ENCODE measurements at places on chromosomes 6 and 20.
A peak's percentile ranks its signal among the peaks of the same experiment; 100 is the strongest.

GRCh38 chr20:11582060-11582459 lies 335.6 kb upstream of the BTBD3 start:
- DNase-seq = no peak

DNA sequence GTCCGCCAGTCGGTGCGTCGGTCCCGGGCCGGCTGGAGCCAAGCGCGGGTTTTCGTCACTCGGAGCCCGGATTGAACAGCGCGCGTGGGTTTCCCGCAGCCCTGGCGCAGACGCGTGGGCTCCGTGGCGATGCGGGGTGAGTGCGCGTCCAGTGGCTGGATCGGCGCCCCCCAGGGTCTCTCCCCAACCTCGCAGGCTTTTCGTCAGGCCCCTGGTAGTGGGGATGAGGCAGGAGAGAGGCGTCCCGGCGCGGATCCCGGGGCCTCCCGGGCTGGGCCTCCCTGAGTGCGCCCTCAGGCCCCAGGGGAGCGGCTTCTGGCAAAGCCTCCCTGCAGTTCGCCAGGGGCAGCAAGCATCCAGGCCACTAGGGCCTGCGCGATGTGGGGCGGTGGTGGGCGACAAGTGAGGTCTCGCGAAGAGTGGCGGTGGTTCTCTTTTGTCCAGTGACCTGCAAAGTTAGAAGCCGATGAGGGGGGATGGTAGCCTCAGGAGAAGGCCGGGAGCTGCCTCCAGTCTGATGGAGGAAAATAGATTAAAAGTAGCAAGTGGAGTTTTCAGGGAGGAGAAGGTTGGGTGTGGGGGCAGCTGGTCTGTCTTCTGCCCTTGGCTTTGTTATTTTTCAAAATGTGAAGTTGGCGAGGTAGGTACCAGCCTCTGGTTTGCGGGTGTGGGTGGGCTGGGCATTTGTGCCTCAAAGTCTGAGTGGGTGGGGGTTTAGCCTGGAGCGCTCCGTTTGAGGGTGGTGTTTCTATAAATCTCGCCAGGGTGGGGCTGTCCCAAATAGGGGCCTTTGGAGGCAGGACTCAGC lies 1.6 kb downstream of the TOX2 start:
- no peak for DNase-seq

- DNase-seq = no peak
Observed at GRCh38 chr6:79076160-79076559, 1.9 kb downstream of the PHIP start.

GRCh38 chr6:106411056-106411455 lies 50.5 kb downstream of the CRYBG1 start:
- peak; percentile 9 for DNase-seq

GRCh38 chr6:136226674-136227377 lies 23.3 kb downstream of the MTFR2 start:
- no peak for DNase-seq

GRCh38 chr20:47489448-47489872 lies 12.2 kb upstream of the NCOA3 start:
- no peak for DNase-seq

DNA sequence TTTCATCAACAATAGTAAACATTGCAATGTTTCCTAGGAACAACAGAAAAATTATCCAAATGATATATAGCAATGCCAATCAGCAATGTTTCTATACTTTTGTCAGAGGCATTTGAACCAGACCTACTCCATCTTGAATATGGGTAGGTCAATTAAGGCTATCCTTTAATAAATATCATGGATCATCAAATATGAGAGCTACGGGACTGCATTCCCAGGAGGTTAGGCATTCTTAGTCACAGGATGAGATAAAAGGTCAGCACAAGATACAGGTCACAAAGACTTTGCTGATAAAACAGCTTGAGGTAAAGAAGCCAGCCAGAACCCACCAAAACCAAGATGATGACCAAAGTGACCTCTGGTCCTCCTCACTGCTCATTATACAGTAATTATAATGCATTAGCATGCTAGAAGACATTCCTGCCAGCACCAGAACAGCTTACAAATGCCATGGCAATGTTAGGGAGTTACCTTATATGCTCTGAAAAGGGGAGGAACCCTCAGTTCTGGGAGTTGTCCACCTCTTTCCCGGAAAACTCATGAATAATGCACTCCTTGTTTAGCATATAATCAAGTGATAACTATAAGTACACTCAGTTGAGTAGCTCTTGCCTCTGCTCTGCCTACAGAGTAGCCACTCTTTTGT lies 8.6 kb upstream of the SERPINB6 start:
- no peak for DNase-seq

- no peak for DNase-seq
Observed at GRCh38 chr6:141117874-141118273, 1014.9 kb upstream of the GJE1 start.

DNA sequence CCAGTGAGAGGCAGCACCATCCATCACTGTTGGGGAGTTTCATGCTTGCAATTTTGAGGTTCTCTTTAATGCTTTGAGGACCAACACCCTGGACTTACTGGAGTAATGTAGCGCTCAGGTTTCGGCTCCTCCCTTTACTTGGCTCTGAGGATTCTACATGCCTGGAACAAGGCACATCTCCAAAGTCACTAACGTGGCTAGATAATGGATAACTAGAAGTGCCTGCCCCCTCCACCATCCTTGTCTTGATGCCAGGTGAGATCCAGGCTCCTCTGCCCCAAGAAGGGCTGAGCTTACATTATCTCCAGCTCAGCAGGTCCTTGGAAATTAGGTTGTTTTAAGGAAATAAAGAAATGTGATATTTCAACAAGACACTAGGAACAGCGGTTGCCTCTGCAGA lies 75.5 kb upstream of the ZNFX1 start:
- no peak for DNase-seq

DNA sequence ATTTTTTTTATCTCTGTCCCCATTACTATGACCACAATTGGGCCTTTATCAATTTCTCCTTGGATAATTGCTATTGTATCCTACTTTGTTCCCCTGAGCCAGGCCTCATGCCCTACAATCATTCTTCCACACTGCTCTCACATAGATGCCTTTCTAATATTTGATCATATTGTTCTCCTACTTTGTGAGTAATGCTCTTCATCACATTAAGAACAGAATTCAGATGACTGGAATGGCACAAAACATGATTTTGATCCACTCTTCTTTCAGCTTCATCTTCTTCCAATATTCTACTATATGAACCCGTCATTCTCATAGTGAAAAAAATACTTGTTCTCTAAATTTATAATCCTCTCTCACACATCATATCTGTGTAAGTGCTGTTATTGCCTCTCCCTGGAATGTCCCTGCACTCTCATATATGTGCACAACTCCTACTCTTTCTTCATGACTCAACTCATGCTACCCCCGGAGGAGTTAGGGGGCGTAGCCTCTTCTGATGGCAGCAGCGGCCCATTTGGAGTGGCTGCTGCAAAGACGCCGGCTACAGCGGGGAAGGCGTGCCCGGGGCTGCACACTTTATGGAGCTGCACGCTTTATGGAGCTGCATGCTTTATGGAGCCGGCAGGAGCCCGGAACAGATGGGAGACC lies 25.3 kb upstream of the HACE1 start:
- DNase-seq = no peak

- DNase-seq = no peak
Observed at GRCh38 chr20:45372646-45373352, 5.3 kb downstream of the TP53TG5 start.

DNA sequence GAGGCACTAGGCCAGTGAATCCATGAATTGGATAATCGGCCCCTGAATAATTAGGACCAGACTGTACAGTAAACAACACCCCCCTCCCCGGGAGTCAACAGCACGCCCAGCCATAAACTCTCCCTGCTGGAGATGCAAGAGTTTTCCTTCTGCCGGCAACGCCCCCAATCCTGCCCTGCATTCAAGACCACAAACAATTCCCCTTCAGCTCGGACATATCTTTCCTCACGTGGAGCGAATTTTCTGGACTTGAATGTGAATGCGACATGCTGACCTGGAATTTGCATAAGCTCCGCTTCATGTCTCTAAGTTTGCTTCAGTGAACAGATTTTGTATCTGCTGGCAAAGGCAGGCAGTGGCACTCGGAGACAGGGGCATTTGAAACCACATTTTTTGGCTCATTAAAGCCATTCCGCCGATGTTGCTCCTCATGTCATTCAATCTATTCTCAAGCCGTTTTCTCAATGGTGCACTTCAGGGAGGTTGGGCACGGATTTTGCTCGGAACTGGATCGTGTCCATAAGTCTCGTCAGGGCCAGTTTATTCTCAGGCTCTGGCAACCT lies 38.0 kb upstream of the GMPR start:
- no peak for DNase-seq

GRCh38 chr6:14070457-14070856 lies 47.1 kb upstream of the CD83 start:
- no peak for DNase-seq

- no peak for DNase-seq
Observed at GRCh38 chr6:100988391-100988984, 107.4 kb upstream of the ASCC3 start.

DNA sequence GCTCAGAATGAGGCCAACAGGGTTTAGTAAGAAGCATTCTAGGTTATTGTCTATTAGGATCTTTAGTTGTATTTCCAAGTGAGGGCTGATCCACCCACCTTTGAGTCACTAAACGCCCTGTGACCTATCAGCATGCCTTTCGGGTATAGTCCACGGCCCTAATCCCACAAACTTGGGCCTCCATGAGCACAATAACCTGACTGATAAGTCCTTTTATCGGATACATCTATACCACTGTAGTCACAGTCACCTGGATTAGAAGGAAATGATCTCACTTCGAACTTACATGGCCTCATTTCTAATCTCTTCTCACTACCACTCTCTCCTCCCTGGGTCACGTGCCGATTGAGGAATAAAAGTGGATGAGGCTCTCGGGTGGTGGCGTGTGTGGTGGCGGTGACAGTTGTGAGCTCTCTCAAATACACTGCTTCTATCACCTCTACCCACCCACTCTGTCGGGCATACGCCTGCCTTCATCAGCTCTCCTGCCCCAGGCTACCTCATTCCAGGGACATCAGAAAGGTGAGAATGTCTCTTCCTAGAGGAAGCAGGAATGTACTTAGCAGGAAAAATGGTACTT lies 65.2 kb downstream of the TRAM2 start:
- no peak for DNase-seq

DNA sequence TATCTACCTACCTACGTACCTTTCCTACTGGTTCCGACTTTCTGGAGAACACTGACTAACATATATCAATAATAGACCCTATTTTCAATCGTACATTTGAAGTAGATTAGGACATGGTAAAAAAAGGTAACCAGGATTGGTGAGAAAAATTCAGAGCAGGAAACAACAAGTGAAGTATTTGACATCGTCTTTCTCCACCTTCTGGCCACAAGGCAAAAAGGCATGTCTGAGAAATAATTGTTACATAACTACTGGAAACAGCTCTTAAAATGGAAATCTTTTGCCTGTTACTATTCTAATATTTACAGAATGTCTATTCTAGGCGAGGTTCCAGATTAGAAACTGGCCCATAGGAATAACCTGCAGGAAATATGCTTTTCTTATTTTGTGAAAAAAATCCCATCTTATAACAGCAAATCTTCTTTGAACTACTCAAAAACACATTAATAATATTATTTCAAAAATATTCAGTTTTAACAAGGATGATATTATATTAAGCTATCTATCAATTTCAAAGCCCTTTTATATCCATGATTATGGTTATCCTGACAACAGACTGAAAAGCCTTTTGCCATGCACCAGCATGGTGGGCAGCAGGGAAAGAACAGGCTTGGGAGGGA lies 80.8 kb downstream of the RCAN2 start:
- peak; percentile 38 for DNase-seq

GRCh38 chr6:144659202-144660182 lies 374.4 kb downstream of the UTRN start:
- DNase-seq = peak; percentile 38

DNA sequence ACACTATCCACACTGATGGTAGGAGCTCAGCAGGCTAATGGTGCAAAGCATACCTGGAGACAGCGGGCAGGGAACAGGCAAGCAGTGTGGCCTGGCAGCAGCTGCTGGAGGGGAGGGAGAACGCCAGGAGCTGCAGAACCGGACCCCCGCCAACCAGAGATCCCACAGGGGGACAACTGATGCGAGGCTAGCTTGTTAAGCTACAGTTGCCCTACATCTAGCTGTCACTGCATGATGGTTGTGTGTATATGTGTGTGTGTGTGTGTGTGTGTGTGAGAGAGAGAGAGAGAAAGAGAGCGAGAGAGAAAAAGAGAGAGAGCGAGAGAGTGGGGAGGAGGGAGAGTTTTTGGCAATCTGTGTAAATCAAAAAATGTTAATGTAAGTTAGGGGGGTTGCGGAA lies 69.7 kb upstream of the NHSL1 start:
- no peak for DNase-seq

GRCh38 chr6:129920103-129920798 lies 59.1 kb upstream of the TMEM244 start:
- no peak for DNase-seq

DNA sequence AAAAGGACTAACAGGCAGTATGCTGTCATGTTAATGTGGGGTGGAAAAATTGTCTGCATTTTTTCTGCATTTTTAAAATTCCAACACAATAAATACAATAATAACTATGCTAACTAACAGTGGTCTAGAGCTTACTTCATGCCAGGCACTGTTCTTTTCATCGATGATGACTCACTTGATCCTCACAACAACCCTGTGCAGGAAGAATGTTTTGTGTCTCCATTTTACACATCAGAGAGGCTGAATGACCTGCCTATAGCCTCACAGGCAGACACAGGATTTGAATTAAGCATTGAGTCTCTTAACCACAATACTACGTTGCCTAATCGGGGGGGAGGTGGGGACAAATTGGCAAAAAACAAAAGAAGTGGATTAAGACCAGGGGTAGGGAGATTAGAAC lies 26.9 kb upstream of the FANCE start:
- no peak for DNase-seq

DNA sequence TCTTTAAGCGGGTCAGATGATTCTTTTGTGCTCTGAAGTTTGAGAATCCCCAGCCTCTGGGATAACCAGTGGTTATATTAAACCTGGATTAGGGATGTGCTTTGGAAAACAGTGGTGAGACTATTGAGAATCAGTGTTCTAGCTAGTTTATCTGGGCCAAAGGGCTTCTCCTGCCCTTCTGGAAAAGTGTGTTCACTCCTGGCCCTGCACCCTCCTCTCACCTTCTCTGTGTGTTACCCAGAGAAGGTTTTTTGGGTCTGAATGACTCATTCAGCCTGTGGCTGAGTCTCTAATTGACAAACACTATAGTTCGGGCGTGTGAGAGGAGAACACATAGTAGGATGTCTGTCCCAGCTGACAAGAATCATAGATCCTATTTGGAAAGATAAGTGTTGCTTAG lies 66.7 kb downstream of the LRRC1 start:
- DNase-seq = no peak

Measured in HuH-7 (cell line).